ENCODE measurements at places on chromosomes 11 and 22.

DNA sequence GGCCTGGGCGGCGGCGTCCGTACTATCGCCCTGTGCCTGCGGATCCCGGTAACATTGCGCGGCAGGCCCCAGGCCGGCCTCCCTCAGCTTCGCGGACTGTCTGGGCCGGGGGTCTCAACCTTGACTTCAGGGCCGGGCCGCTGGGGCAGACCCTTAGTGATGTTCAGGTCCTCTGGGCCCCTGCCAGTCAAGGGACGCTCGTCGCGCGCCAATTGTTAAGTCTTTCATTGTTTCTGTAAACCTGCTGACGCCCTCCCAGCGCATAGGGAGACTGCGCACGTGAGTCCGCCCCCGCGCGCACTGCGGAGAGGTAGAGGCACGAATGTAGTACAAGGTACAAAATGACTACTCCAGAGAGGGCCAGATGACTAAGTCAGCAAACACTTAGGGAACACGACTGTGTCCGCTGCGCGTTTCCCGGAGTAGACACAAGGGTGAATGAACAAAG, 451 bp upstream of the HDHD5 start:
- DNase-seq: no peak

- no peak for DNase-seq
Observed at GRCh38 chr22:25742918-25743708, 1.1 kb downstream of the MYO18B start.

- no peak for DNase-seq
Observed at GRCh38 chr11:2380807-2381350, 3.8 kb downstream of the CD81 start.

- no peak for DNase-seq
Observed at GRCh38 chr11:117073539-117073938, 24.7 kb downstream of the SIK3 start.

GRCh38 chr11:62108017-62108750, 15.6 kb upstream of the INCENP start:
- DNase-seq: peak; percentile 69

GRCh38 chr22:47168900-47169800, 406.7 kb downstream of the TBC1D22A start:
- no peak for DNase-seq

DNA sequence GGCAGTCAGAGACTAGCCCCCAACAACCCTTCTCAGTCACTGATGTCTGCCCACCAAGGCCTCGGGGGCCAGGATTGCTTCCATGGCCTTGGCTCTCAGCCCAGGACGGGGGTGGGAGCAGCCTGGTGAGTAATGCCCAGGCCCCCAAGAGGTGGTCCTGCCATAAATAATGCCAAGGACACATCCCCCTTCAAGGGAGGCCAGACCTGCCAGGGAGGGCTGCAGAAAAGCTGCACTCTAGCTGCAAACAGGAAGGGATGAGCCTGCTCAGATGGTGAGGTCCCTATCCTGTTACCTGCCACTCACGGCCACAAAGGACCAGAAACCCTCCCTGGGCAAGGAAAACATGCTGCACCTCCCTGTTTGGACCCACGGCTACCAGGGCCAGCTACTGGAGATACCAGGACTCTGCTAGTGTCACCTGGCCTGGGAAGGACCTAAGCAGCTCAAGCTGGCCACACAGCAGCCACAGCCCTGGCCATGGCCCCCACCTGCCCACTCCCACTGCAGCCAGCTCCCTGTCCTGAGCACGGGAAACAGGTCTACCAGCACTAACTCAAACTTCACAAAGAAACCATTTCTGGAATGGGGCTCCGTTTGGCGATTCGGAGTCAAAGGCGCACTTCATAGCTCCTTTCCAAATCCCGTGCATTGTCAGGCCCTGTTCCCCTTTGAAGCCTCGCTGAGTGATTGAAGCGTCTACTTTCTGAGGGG, 12.1 kb downstream of the GNB1L start:
- DNase-seq: no peak

- no peak for DNase-seq
Observed at GRCh38 chr11:106548406-106548805, 469.9 kb downstream of the GUCY1A2 start.

- DNase-seq: peak; percentile 36
Observed at GRCh38 chr11:11876458-11876857, 34.7 kb downstream of the USP47 start.

DNA sequence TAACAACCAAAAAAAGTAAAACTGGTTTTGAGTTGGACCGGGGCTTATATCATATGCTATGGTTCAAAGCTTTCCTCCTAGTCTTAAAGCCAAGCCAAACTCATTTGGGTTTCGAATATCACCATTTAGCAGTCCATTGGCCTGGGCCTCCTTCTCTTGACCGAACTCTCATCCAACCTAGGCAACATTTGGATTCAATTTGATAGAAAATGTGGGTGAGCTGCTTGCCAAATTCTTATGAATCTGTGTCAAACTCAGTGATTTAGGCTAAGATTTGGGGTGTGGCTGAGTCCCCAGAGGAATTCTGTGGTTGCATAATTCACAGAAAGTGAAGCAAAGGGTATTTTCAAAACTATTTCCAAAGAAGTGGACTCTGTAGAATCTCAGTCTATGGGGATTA, 83.7 kb downstream of the BLID start:
- no peak for DNase-seq

DNA sequence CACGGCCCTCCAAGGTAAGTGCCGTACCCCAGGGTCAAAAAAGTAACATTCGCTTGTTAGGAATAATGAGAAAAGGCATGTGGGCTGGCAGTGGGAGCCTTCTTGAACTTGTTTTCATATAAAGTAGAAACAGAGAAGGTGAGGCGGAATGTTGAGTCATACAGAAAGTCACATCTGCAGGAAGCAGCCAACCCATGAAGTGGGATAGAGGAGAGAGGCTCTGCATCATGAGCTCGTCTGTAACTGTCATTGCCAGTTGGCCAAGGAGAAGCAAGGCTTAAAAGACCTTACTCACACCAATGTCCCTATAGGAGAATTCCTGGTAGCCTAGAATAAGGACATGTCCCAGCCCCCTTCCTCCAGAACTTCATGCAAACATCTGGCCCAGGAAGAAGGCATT, 253.3 kb downstream of the BUD13 start:
- no peak for DNase-seq

DNA sequence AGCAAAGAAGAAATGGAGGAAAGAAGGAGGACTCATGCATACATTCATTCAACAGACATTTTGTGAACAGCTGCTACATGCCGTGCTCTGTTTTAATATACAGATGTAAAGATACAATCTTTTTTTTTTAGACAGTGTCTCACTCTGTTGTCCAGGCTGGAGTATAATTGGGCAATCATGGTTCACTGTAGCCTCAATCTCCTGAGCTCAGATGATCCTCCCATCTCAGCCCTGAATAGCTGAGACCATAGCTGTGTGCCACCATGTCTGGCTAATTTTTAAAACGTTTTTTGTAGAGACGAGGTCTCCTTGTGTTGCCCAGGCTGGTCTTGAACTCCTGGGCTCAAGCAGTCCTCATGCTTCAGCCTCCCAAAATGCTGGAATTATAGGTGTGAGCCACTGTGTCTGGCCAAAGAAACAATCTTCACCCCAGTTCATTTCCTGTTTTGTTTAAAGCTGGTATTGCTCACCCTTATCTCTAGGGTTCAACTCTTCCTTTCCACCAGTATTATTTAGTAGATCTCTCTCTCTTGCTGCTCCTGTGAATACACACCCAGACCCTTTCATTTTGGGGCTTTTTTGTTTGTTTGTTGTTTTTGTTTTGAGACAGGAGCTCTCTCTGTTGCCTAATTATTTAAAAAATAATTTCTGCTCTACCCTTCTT, 69.8 kb downstream of the RNF169 start:
- DNase-seq: peak; percentile 20

- no peak for DNase-seq
Observed at GRCh38 chr11:20097319-20098221, 62.7 kb downstream of the DBX1 start.

DNA sequence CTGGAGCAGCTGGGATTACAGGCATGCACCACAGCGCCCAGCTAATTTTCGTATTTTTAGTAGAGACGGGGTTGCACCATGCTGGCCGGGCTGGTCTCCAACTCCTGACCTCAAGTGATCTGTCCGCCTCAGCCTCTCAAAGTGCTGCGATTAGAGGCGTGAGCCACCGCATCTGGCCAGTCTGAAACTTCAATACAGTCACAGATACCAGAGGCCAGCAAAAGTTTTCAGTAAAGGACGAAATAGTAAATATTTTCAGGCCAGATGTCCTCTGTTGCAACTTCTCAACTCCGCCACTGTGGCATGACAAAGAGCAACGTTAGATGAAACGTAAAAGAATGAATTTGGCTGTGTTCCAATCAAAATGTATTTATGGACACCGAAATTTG, 403.6 kb downstream of the MN1 start:
- no peak for DNase-seq

DNA sequence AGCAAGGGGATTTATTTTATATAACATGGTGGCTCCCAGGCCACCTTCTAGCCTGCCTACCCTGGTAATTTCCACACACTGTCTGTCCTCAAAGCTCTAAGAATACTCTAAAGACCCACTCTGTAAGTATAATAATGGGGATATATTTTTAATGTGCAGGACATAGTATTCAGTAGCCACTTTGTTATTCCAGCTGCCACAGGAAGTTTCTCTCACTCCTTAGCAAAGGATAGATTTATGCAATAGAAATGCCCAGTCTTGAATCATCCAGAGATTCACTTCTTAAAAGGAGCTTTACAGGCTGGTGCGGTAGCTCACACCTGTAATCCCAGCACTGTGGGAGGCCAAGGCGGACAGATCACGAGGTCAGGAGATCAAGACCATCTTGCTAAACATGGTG, 68.4 kb upstream of the LDLRAD3 start:
- no peak for DNase-seq

DNA sequence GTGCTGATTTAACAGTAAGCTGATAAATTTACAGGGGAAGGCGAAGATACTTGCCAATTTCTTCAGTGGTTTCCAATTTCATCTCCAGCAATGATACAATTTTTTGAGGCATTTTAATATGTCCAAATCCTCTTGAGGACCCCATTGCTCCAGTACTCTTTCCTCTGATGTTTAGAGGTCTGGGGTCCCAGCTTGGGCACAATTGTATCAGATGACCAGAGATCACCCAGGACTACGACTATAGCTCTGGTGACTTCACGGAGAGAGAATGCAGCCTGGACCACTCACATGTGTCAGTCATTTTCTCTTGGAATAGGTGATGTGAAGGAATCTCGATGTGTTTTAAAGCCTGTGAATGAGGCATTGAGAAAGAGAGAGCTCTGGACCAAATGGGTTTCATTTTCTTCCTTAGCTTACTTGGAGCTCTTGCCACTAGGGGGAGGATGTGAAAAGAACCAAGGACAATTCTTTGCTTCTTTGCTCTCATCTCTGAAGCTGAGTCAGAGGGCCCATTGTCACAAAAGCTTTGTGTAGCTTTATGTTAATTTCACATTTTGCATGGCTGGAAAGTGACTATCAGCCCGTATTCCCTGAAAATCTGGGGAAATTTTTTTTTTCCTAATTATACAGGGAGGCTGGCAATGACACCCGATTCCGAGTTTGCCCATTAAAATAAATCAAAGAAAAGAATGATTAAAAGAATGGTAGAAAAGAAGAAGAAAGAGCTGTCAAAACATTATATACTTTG, 6.7 kb upstream of the CCDC90B start:
- peak; percentile 44 for DNase-seq

DNA sequence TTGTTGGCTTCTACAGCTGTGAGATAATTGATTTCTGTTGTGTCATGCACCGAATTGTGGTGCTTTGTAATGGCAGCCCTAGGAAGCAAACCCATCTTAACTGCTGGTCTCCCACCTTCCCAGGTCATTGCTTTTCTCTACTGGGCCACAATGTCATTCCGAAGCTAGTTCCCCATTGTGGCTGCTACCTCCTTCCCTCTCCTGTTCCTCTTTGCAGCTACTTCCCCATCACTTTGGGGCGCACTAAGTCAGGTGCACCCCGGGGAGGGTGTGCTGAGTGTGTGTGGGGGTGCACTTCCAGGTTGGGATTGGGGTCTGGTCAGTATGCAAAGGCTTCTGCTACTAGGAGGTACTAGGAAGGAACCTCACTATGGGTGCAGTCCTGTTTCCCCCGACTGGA, 109.3 kb downstream of the ST3GAL4 start:
- DNase-seq: peak; percentile 78

DNA sequence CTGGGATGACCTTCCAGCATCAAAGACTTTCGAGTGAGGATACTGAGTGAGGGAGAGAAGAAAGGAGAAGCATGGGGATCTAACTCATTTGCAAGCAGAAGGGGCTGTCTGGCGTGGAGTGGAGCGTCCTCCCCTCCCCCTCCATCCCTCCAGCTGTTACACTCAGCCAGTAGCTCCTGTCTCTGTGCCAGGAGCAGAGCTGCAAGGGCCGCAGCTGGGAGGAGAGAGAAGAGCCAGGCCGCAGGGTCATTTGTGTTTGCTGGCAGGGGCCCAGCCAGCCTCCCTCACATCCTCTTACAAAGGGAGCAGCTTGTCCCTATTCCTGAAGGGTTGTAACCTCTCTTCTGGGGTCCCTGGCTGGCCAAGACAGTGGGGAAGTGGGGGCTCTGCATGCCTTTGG, 57.9 kb downstream of the NECTIN1 start:
- no peak for DNase-seq

DNA sequence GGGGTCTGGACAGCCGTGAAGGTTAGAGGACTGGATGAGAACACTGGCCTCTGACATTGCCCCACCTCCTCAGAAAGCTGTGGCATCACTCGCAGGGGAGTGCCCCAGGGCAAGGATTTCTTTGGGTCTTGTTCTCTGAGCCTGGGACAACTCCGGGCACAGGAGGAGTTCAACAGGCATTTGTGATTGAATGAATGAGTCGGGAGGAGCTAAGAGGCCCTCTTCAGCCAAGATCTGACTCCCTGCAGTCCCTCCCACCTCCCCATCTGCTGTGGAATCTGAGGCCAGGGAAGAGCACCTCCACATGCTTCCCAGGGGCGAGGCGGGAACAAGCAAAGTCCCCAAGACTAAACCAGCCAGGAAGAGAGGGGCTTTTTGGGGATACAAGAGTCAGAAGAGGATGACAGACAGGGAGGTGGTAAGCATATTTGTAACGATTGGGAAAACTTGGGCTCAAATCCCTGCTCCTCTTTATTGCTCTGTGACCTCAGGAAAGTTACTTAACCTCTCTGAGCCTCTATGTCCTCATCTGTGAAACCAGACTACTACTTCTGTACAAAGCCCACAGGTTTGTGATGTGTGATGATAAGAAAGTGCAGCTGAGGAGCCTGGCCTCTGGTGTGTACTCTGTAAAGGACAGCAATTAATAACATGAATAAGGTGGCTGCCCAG, 6.4 kb downstream of the TP53I11 start:
- no peak for DNase-seq

DNA sequence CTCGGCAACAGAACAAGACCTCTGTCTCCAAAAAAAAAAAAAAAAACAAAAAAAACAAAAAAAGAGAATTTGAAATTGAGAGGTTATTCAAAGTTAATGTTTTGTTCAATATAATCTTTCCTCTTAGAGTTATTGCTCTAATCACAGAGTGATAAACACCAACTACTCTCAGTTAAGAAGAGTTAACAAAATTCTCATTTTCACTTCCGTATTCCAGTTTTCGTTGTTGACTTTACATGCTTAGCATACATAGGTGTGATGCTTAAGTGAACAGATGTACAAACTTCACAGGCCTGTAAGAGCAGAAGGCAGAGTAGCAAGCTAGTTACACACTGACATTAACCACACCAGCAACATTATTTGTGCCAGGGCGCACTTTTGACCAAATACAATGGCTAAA, 12.3 kb downstream of the EIF4ENIF1 start:
- DNase-seq: no peak
